ENCODE measurements at places on chromosomes 12 and 14.

DNA sequence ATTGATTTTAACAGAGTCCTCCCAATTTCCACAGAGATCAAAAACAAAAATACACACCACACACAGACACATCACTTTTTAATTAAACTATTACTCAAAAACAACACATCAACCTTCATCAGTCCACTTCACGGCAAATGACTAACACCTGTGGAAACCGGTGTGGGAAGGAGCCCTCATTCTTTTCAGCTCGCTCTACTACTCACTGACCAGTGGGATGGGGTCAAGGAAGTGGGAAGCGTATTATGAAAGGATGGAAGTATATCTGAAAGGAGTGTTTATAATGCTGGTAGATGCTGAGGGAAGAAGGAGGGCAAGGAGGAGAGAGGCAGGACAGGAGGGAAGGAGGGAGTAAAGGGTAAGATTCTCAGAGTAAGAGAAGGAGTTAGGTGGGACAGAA, 156.5 kb downstream of the EPS8 start:
- DNase-seq, result no peak

- no peak for DNase-seq
These were observed 79.9 kb upstream of the KCNA1 start for GRCh38 chr12:4829793-4830162.

GRCh38 chr12:91551927-91552326, 369.3 kb upstream of the DCN start:
- DNase-seq, result no peak

DNA sequence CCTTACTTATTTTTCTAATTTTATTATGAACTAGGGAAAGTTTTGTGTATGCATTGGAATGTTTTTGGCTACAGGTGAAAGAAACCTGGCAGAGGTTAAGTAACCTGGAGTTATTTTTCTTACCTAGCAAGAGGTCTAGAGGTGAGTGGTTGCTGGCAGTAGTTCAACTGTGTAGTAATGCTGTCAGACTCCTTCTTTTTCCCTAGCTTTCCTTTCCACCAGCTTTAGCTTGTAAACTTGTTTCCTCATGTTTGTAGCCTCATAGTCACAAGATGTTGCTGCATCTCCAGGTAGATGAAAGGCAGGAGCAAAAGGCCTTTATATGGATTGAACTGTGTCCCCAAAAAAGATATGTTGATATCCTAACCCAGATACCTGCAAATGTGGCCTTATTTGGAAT, 105.1 kb upstream of the AMIGO2 start:
- DNase-seq, result no peak

GRCh38 chr12:62827042-62827441, 107.9 kb downstream of the PPM1H start:
- no peak for DNase-seq

DNA sequence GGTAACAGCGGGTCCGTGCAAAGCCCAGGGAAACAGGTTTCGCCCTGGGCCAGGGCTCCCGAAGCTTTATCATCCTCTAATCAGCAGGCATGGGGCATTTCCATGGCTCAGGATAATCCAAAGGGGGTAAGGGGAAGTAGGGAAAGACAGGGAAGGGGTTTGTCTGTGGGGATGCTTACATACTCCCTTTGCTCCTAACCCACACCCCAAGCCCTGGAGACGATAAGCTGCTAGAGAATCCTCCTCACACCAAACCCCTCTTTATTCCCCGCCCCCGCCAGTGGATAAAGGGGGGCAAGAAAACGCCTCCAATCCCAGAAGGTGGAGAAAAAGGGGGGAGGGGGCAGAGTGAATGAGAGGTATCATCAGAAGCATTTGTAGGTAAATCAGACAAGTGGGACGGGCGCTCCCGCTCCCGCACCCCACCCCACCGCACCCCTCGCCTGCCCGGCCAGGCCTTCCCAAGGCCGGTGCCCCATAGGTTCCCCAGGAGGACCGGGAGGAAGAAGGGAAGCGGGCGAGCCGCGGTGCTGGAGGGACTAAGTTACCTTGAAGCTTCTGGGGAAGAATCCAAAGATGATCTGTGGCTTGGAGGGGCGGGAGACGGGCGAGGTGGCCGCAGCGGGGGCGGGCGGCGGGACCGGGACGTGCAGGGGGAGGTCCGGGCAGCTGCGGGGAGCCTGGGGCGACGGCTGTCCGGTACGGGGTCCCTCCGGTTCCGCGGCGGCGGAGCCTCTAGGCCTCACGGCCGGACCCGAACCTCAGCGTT, 762 bp downstream of the PPP2R5E start:
- DNase-seq, result peak; percentile 5

GRCh38 chr12:109009766-109010165, 11.1 kb downstream of the SVOP start:
- DNase-seq, result no peak

GRCh38 chr12:5155866-5156265, 112.2 kb downstream of the KCNA5 start:
- no peak for DNase-seq

DNA sequence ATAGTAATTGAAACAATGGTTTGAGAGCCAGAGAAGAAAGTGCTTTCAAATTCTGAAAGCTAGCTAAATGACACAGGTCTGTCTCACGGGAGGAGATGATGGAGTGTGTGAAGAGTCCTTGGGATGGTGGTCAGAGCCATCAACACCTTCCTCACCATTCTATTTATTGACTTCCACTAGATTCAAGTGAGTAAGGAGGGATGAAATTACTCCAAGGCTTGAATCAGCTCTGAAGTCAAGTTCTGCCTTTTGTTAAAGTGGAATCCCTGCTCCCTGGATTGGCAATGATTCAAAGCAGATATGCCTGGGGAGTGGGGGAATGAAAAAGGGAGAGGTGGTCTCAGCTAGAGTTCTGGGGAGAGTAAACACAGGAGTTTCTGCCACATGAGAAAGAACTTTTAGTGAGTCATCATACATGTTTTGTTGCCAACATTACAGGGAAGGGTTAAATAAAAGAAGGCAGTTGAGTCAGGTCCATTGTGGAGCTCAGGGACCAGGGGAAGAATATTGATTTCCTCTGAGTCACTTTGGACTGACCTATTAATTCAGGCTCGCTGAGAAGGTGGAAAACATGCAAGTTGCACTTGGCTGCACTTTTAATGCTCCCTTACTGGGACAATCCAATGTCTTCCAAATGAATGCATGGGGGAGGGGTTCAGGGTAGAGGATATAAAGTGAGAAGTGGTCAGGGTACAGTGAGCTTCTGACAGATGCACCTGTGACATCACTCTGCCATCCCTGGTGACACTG, 142.7 kb downstream of the TBX5 start:
- no peak for DNase-seq

DNA sequence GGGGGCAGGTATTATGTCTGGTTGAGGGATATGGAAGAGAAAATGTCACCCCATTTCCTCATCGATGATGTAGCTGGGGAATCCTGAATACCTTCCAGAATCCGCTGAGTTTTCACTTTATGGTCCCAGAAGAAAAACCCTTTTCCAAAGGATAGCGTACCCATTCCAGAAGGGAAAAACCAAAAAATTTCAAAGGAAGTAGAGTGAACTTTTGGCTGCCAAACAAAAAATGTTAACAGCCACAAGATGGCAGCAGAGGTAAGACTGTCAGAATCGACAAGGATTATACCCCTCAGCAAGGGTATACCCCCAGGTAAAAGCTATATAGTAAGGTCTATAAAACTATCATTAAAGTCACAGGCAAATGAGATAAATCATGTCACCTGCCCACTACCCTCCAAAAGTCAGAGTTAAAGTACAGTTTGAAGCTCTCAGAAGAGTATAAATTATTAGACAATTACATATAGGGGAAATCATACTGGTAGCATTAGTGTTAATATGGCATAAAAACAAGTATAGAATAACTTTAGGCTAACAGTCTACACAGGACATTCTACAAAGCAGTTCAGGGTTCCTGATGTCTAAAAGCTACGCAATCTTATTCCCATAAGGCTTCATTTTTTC, 18.0 kb downstream of the ACIN1 start:
- DNase-seq, result peak; percentile 57

DNA sequence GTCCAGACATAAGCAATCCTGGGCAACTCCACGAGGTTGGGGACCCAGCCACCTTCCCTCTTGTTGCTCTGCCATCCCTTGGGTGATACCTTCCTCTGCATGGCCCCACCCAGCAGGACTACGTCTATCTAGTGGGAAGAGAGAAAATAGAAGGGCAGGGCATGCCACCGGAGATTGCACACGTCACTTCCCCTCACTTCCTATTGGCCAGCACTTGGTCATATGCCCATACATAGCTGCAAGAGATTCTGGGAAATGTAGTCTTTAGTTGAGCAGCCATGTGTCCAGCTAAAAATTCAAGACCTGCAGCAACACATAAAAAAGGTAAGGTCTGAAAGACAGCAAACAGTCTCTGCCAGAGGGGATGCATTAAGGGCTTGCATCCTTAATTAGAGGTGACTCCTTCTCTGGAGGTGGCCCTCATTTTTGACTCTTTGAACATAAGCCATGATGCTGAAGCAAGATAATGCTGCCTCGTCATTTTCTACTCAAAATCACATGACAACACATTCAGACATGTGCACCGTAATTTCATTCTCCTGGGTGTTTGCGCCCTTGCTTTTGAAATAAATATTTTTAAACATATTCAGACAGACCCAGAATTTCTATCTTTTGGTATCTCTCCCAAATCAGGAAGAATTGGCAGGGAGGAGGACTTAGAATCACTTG, 91.8 kb upstream of the PWP1 start:
- no peak for DNase-seq

- no peak for DNase-seq
These were observed 17.7 kb downstream of the SLC25A29 start for GRCh38 chr14:100288382-100289185.

DNA sequence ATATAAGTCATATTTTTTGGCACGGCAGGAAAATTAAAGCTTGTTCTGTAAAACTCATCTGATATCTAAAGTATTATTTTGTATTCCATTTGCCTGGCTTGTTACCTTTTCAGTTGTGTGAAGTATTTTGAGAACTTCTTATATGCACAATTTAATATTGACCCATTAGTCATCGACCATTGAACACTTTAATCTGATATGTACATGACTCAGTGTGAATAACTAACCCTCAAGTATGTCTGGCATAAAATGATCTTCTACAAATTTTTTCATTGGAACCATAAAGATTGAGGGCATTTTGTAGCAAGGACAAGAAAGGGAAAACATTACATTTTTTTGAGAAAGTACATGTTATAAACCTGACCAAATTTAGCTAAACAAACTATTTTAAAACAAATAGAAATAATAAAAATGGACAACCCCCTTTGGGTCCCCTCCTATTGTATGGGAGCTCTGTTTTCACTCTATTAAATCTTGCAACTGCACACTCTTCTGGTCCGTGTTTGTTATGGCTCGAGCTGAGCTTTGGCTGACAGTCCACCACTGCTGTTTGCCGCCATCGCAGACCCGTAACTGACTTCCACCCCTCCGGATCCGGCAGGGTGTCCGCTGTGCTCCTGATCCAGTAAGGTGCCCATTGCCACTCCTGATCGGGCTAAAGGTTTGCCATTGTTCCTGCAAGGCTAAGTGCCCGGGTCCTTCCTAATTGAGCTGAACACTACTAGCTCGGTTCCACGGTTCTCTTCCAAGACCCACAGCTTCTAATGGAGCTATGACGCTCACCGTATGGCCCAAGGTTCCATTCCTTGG, 118.8 kb downstream of the SLC6A15 start:
- DNase-seq, result no peak

DNA sequence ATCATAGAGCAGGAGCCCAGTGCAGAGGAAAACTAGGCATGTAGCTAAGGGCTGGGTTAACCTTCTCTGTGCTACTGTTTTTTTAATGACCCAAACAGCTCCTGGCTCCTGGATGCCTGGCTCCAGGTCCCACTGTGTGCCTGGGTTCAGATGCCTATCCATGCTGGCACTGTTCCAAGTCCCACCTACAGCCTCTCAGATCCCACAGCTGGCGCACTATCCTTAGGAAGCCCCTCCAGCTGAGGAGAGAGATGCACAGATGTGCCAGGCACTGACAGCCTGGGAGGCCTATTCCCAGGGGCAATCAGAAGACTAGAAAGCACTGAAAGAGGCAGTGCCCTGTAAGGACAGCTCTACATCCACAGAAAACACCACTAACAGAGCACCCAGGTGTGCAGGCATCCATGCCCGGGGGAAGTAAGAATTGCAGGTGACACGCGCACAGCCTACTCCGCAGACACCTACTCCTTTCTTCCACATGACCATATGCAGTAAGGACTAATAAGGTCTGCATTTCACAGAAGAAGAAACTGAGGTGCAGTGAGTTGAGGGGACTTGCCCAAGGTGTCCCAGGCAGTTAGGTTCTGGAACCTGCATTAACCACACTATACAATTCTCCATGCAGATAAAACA, 51.2 kb downstream of the PITPNM2 start:
- DNase-seq, result no peak

- DNase-seq, result no peak
These were observed 436.3 kb downstream of the VRK1 start for GRCh38 chr14:97233319-97233985.

- no peak for DNase-seq
These were observed 119.8 kb downstream of the SINHCAF start for GRCh38 chr12:31206038-31206670.
